ENCODE measurements at places on chromosomes 6 and 20.

DNA sequence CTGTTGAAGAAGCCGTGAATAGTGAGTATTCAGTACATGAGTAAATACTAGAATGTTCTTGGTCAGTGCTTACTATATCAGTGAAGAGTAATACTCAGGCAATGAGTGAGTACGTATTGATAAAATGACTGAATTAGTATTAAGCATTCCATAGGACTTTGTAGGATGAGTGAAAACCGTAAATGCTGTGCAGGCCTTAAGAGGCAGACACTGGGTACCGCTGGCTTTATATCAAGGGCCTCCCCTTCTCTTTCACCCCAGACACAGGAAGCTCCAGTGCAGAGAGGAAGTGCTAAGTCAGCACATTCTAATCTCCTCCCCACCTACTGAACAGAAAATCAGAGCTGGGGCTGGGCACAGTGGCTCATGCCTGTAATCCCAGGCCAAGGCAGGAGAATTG is 24.2 kb downstream of the POFUT1 start:
- no peak for DNase-seq

GRCh38 chr6:113635222-113635986 is 221.7 kb upstream of the MARCKS start:
- no peak for DNase-seq

DNA sequence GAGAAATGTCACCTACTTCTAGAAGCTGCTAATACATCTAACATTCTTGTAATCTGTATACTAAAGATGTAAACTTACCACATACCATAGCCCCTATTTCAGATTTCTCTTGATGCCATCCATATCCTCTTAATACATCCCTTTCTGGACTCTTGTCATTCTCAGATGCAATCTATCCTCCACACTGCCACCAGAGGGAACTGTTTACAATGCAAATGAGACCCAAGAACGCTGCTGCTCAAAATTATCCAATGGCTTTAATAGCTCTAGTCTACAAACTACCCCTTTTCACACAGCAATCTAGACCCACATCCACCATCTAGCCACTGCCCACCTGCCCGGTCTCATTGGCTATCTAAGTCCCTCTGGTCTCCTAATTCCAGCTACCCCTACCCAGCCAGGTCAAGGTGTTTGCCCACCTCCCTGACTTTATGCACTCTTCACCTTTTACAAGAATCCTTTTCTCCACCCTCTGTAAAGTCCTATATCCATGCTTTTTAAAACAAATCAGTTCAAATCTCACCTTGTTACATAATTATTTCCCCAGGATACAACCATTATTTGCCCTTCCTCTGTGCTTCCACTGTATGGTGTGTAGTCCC is 14.8 kb downstream of the FAXC start:
- DNase-seq = peak; percentile 49

GRCh38 chr20:14991023-14991422 is 653.6 kb upstream of the FLRT3 start:
- DNase-seq = no peak

DNA sequence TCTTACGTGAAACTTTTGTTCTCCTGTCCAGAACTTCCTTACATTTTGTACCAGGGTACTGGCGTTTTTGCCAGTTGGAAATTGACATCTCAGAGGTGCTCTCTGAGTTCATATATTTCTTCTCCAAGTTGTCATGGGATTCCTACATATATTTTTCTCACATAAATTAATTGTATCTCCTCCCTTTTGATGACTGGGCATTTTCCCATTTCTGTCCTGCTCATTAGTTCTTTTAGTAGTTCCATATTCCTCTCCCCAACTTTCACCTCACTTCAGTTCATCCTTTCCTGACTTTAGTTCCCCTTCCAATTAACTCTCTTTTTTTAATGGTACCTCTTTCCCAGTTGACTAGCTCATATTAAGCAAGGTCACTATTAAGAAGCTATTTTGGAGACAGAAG is 10.8 kb downstream of the ZKSCAN8 start:
- DNase-seq = no peak

- DNase-seq = no peak
Measured at GRCh38 chr6:68042339-68043121, 592.6 kb upstream of the ADGRB3 start.

DNA sequence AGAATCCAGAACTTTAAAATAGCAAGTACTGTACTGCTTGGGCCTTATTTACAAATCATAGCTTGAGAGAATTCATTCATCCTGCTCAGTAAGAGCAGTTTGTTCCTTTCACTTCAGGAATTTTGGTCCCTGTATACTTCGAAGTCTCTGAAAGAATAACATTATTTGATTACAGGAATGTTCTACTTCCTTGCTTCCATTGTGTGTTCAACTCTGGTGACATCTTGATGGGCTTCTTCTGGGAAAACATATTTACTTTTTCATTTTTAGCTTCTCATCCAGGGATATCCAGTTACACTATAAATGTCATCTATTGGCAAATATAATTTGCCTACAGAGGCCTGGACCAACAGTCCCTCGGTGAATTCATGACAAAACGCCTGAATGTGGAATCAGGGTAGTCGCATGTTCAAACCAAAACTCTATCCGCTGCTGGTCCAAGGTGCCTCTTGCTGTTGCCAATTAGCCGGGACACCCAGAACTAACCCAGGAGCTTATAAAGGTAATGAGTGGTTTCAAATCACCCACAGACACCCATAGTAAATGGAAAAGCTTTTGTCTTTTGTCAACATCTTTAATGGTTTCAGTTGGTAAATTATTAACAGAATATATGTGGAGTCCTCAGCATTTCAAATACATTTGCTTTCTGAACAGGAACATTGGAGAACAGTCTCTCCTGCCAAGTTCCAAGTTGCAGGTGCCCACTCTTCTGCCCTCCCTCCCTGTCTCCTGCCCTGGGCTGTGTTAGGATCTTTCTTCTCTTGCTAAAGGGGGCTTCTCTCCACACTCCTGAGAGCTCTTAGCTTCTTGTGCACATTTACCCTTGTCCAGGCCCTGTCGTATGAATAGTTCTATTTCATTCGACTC is 162.5 kb upstream of the CITED2 start:
- no peak for DNase-seq

- DNase-seq = no peak
Measured at GRCh38 chr20:62021793-62022385, 43.8 kb downstream of the TAF4 start.

- DNase-seq = no peak
Measured at GRCh38 chr6:113599444-113599843, 257.7 kb upstream of the MARCKS start.

GRCh38 chr20:54140927-54141566 is 32.7 kb downstream of the CYP24A1 start:
- DNase-seq = no peak
